ENCODE measurements at places on chromosomes 5 and 9.

- no peak for DNase-seq
Measured at GRCh38 chr5:76038212-76038611, 45.0 kb upstream of the SV2C start.

- no peak for DNase-seq
Measured at GRCh38 chr5:123176224-123176937, 87.3 kb downstream of the PRDM6 start.

GRCh38 chr5:172417983-172418630 lies 36.2 kb downstream of the SH3PXD2B start:
- DNase-seq = peak; percentile 53

DNA sequence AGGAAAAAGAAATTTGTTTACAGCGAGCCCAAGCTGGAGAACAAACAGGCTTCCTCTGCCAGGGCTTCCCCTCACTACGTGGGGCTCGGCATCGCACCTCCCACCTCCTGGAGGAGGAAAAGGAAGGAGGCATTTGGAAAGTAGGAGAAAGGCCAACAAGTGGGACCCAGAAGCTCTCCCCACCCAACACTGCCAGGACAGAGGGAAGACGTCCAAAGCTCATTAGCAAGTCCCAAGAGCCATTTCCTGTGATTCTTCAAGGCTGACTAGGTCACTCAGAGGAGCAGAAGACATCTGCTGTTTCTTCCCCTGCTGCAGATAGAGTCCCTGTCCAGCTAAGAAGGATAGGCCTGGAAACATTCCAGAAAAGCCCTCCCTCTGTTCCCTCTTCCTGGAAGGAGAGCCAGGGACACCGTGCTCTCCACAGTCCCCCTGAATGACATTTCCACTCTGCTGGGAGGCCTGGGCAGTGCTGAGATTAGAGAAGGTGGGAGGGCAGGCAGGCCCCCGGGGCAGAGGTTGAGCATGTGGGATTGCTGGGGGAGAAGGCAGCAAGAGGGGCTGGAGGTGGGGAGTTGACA lies 57.0 kb upstream of the NEURL1B start:
- DNase-seq = no peak

- DNase-seq = no peak
Measured at GRCh38 chr9:93261735-93262523, 78.0 kb downstream of the WNK2 start.

- DNase-seq = no peak
Measured at GRCh38 chr5:126519637-126520592, 75.1 kb downstream of the ALDH7A1 start.

DNA sequence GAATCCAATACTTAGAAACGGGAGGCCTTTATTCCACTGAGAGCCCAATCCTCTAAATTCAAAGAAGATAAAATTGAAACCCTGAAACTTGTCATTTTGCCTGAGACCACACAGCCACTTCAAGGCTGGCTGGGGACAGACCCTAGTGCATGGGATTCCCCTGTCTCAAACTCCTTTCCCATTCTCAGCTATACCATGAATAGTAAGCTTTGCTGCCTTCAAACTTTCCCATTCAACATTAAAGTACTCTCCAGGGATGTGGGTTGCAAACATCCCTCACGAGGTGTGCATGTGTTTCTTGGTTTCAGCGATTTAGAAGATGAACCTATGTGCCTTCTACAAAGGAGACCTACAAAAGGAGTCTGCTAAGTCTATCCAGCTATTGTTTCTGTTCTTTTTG lies 64.6 kb downstream of the GABRB2 start:
- DNase-seq = no peak

All from amygdala (tissue), 56 donors.